RKO (cell line): ENCODE measurements at places on chromosomes 4 and X.

DNA sequence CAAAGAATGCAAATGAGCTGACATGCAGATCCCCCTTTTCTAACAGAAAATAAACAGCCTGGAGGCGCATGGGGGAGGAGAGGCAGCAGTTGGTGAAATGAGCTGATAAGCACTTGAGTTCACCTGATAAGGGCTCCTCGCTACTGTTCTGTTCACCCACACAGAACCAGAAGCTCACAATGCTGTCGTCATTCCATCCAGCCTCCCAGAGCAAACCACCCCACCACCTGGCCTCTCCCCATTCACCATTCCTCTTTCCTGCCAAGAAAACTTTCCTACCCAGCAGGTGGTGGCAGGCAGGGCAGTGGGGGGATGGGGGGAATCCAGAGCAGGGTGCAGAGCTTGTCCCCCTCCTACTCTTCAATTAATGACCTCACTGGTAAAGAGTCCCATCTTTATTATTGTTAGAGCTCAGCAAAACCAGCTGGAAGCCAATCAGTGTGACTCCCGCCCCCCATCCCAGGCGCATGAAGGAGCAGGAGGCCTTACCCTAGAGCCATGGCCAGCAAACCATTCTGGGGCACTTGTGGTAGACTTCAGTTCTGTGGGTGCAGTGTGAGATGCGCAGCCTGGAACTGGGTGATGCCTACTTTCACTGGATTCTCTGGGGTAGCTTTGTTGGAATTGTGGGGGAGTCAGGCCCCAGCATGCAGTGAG lies 350.3 kb downstream of the ZIC3 start:
- DNase-seq: no peak

GRCh38 chr4:47642191-47642830 lies 157.2 kb downstream of the ATP10D start:
- DNase-seq: no peak

GRCh38 chrX:16606142-16606720 lies 43.7 kb upstream of the S100G start:
- no peak for DNase-seq

DNA sequence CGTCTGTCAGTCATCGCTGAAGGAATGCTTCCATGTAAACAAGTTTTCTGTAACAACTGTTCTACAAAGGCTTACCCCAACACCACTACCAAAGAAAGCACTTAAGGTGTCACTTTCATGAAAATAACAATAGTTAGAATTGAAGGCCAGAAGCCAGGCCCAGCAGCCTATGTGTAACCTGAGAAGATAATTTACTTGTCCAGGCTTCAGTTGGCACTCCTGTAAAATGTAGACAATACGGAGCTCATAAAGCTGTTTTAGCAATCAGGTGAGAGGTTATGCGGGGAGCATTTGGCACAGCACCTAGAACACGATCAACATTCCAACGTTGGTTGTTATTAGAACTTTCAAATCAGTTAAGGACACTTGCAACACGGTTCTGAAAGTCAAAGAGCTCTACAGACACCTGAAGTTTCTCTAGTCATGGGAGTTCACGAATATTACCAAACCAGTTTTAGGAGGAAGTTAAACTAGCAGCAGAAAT lies 15.7 kb downstream of the ADGRA3 start:
- DNase-seq: no peak
